SK-N-SH (cell line): ENCODE measurements at places on chromosomes 16 and 17.

GRCh38 chr16:85594273-85594977 is 18.7 kb upstream of the GSE1 start:
- no peak overlapping the region for H3K27ac ChIP-seq
- DNase-seq: no peak

DNA sequence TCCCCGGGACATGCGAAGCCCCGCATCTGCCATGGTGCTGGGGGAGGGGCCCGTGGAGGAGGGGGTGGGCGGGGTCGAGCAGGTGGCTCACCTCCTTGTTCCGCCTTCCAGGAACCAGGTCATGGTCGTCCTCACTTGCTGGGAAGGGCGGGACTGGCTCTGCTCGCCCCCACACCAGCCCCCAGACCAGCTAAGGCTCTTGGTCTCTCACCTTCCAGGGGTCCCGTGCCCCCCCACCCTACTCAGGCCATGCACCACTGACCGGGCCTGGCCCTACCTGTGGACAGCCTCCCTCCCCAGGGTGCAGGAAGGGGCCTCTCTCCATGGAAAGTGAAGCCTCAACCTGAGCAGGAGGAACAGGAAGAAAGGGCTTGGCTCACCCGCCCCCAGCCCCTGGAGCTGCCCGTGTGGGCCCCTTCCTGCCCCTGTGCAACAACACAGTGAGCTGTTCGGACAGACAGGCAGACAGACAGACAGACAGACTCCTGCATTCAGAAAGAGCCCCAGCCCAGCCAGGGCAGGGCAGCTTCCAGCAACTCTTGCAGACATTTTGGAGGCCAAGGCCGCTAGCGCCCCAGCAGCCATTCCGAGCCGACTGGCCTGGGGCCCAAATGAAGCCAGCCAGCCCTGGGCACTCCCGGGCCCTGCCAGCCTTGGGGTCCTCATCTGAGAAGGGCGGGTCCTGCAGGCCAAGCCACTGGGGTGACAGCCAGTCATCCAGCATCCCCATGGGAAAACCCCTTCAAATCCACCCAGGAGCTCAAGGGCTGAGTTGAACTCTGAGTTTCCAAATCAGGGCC is 8.1 kb upstream of the KREMEN2 start:
- no peak overlapping the region for H3K27ac ChIP-seq
- H3K4me3 ChIP-seq: no peak overlapping the region
- no peak for DNase-seq
- no peaks in the 10 kb centered on the region for H3K36me3 ChIP-seq

DNA sequence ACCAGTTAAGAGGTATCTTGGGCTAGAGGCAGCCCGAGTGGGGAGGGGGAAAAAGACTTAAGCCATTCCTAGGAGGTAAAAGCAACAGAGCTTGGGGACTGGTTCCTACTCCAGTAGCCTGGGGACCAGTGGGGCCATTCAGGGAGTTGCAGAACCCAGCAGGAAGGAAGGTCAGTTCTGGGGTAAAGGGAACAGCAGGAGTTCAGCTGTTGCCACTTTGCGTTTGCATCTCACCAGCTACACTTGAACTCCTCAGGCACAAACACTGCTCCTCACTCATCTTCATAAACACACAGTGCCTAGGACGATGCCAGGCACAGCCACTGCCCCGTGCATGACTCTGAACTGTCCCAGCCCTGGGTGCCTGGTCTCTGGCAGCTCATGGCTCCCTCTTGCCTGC is 4.0 kb downstream of the HAP1 start:
- no peak for DNase-seq
- no peak overlapping the region for H3K4me3 ChIP-seq
- no peaks in the 10 kb centered on the region for H3K36me3 ChIP-seq
- peaks cover 11% of the 10 kb centered on the region; the same call in 1 of the 2 replicates for H3K4me1 ChIP-seq
- H3K27me3 ChIP-seq: peaks cover 48% of the 10 kb centered on the region
- no peak overlapping the region for H3K27ac ChIP-seq

- H3K36me3 ChIP-seq: peaks cover 39% of the 10 kb centered on the region
- H3K27me3 ChIP-seq: no peaks in the 10 kb centered on the region
- H3K27ac ChIP-seq: peak overlapping the region; percentile 61; the same call in 1 of the 2 replicates
- no peaks in the 10 kb centered on the region for H3K4me1 ChIP-seq
- peak overlapping the region; percentile 93 for H3K4me3 ChIP-seq
Measured at GRCh38 chr17:13016881-13017654, 759 bp downstream of the ELAC2 start.
